ENCODE measurements at places on chromosomes 6 and 20.
A peak's percentile ranks its signal among the peaks of the same experiment; 100 is the strongest.

- no peak for DNase-seq
These were observed 12.6 kb upstream of the PCMTD2 start for GRCh38 chr20:64242797-64243475.

- no peak for DNase-seq
These were observed 8.9 kb downstream of the CYP21A2 start for GRCh38 chr6:32047084-32047478.

GRCh38 chr6:14987490-14987889 lies 258.4 kb upstream of the JARID2 start:
- DNase-seq, result no peak

DNA sequence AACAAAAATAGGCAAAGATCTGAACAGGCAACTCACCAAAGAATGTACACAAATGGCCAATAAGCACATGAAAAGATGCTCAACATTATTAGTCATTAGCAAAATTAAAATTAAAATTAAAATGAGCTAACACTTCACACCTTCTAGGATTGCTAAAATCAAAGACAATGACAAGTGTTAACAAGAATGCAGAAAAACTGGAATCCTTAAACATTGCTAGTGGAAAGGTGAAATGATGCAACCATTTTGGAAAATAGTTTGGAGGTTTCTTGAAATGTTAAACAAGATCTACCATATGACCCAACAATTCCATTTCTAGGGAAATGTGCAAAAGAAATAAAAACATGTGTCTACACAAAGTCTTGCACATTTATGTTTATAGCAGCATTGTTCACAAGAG lies 75.5 kb upstream of the DST start:
- no peak for DNase-seq

DNA sequence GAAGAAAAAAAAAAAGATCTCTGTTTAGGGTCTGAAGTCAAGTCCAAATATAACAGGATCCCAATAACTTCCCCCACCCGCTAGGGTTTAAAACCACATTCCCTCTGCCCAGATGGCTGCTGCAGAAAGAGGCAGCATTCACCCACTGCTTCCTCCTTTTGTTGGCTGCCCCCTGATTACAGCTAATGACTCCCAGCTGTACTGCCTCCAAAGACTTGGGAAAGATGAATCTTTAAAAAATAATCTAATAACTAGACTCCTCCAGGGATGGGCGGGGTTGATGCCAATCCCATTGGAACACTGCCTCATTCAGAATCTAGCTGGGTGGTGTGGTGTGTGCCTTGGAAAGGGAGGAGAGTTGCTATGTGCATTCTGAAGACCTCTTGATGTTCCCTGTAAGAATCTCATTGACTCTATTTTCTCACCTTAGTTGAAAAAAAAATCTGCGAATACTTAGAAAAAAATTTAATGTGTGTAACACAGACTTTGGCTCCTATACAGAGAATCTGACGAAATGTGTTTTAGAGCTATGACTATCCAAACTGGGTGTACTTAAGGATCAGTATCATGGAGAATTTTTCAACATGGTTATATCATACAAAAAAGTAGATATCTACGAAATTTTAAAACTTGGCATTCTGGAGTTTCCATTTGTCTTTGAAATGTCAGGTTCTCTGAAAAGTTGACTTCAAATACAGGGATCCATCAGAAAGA lies 174.0 kb downstream of the RNF144B start:
- DNase-seq, result no peak

DNA sequence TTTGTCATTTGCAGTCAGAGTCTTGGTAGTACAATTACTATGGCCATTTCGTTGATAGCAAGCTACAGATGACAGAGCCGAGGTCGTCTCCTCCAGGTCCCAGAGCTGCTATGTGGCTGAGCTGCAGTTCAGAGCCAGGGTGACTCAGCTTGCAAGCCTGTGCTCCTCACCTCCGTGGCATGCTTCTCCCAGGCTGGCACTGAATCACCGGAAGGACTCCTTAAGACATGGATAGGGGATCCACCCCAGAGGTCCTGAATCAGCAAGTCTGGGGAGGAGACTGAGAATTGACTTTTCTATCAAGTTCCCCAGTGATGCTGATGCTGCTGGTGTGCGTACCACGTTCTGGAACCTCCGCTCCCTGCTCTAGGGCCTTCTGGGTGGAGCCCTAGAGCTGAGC lies 291.2 kb downstream of the CDH26 start:
- DNase-seq, result no peak

DNA sequence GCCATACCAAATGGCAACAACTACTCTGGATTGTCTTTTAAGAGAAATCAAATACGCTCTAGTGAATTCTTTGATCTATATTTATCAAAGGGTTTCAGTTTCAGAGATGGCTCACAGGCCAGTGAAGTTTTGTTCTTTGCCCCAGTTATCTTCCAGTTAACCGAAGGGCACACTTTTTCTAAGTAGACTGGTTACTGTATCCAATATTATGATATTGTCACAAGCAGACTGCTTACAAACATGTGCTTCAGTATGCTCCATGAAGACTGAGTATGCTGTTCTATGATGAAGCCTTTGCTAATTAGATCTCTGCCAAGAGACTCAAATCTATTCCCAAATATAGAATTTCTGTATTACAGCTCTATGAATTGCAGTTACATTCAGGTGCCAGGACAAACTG lies 181.1 kb downstream of the REV3L start:
- no peak for DNase-seq

DNA sequence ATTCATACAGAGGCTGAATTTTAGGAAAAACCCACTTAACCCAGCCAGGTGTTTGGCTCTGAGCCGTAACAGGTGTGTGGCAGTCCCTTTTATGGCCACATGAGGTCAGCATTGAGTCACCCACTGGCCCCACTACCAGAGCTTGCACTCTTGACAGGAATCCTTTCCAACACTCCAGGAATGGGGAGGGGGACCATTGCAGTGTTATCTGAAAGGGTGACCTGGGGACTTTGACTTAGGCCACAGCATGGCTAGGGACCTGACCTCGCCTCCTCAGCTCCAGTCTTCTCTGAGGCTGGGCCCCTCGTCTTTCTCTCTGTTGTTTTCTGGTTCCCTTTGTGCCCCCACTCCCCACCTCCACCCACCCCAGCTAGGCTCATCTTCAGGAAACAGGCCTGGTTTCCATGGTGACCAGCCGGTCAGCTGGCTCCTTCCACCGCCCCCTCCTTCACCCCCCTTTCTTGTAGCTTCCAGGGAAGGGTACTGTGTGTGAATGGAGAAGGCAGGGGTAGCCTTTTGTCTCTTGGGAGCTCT lies 2.1 kb upstream of the TMEM151B start:
- peak; percentile 37 for DNase-seq

GRCh38 chr6:32816746-32817204 lies at the start of gene HLA-DOB:
TSS of gene HLA-DOB (minus strand) at chr6:32817002. CDS start at chr6:32816951, 51 bp downstream.
- DNase-seq, result no peak

DNA sequence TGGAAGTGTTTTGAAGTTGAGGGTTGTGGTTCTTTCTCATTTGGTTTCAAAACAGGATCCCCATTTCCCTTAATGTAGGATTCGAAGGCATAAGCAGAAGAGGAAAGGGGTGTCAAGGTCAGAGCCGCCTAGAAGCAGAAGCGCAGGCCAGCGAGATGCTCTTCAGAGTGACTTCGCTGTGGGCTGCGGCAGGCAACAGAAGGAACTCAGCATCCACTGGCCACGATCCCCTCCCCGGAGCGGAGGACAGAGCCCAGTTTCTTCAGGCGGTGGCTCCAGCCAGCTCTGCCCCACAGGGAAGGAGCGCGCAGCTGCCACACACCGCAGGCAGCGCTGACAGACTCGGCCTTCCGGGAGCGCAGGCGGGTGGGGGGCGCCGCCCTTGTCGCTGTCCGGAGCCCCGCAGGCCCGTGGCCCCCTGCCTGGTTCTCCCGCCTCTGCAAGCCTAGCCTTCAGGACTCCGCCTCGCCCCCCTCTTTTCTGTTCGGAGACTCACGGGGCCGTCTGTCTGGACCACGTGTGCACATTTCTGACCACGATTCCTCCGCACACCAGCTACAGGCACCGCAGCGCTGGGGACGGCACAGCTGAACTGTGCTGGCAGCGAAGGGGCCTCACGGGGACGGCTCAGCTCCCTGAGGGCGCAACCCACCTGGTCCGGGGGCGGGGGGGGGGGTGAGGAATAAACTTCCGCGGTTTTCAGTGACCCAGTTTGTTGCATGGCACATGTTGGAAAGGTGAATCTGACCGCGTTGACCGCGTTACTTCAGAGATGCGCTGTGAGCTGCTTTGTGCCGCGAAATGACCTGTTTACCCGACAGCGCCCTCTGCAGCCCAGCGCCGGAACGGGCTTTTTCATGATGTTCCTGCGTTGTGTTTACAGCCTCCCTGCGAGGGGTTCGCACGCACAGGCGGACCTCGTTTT lies 26.1 kb downstream of the TTLL2 start:
- peak; percentile 42 for DNase-seq

DNA sequence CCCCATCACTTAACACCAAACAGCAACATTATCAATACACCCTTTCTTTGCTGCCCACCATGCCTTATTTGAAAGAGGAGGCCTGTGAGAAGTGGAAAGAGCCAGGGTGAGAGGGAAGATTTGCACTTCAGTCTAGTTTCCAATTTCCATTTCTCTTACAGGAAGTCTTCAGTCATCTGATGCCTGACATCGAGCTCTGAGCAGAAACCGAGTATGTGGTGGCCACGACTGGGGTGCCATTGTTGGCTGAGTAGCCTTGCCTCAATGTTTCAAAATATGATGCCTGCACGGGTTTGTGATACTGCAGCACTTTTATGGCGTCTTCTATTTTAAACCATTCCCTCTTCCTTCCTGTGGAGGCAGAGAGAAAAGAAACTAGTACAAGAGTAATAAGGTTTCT lies 39.8 kb upstream of the SMIM29 start:
- no peak for DNase-seq

DNA sequence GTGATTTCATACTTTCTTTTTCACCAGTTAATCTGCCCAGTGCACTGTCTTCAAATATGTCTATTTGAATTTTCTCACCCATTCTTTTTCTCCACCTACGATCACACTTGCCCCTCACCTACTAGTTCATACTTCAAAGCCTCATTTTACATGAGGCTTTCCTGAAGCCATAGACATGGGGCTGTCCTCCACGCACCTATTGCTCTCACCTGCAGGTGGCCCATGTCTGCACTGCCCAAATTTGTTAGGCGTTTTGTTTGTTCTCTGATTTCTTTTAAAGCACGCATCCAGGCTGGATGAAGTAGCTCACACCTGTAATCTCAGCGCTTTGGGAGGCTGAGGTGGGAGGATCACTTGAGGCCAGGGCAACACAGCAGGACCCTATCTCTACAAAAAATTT lies 106.8 kb upstream of the RIPOR2 start:
- DNase-seq, result no peak

- no peak for DNase-seq
These were observed 88.2 kb upstream of the DST start for GRCh38 chr6:56730663-56731529.

DNA sequence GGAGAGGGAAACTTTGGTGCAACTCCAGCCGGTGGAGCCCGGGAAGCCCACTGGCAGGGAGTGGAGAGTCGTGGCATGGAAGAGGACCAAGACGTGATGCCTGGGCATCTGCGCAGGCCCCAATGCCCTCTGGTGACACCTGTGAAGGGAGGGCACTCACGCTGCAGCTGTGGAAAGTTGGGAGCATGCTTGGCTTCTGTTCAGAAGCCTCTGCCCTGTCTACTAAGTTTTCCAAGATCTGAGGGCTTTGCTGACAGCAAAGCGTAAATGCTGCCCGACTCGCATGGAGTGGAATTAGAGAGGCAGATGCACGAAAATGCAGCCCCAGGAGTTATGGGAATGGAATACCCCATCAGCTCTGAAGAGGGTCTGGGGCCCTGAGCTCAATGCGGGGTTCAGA lies 75.7 kb downstream of the SYNDIG1 start:
- no peak for DNase-seq

GRCh38 chr20:59778615-59779200 lies 154.7 kb downstream of the SYCP2 start:
- DNase-seq, result no peak
